ENCODE measurements at places on chromosomes 11 and 22.

DNA sequence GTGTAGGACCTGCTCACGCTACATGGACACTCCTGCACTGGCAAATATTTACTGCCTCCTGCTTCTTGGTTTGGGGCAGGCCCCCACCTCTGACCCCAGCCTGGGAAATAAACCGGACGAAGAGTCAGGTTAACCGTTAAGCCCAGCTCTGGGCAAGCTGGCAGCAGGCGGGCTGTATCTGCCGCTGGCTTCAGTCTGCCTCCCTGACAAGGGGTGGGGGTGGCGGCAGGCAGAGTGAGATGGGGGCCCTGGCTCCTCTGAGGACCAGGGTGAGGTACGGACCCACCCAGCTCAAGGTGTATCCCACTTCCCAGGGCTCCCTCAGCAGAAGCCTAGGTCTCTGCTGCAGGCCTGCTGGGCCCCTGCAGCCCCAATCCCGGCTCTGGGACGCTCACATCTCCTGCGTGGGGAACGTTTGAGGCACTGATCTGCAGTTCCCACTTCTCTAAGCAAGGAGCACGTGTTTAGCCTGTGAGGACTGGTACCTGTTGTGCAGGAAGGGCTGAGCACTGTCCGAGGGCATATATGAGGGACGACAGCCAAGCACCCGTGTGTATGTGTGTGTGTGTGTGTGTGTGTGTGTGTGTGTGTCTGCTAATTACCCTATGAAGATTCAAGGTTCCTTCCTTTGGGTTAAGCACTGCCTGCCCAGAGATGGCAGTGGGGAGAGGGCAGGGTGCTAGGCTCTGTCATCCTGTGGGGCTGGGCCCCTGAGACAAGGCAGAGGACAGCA is 1.1 kb upstream of the LRRC75B start:
- DNase-seq = no peak

DNA sequence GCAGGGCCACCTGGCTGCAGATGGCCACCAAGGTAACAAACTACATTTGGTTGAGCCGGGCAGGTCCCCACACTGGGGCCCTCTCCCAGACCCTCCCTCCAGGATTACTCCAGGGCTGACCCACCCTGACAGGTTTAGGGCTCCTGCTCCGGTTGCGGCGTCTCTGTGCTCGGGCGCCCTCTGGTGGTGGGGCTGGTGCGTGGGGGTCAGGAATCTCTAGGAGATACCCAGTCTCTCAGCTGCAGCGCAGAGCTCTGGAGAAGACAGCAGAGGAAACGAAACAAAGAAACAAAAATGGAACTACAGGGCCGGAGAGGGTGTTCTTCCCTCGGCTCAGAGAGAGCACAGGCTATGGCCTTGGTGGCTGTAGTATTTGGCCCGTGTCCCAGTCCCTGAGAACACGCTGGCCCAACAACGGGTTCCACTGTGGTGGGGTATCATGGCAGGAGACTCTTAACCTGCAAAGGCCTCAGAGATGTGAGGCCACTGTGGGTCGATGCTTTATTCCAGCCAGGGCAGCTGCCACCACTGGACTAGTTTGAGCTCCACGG is 2.4 kb downstream of the C11orf96 start:
- DNase-seq = no peak

DNA sequence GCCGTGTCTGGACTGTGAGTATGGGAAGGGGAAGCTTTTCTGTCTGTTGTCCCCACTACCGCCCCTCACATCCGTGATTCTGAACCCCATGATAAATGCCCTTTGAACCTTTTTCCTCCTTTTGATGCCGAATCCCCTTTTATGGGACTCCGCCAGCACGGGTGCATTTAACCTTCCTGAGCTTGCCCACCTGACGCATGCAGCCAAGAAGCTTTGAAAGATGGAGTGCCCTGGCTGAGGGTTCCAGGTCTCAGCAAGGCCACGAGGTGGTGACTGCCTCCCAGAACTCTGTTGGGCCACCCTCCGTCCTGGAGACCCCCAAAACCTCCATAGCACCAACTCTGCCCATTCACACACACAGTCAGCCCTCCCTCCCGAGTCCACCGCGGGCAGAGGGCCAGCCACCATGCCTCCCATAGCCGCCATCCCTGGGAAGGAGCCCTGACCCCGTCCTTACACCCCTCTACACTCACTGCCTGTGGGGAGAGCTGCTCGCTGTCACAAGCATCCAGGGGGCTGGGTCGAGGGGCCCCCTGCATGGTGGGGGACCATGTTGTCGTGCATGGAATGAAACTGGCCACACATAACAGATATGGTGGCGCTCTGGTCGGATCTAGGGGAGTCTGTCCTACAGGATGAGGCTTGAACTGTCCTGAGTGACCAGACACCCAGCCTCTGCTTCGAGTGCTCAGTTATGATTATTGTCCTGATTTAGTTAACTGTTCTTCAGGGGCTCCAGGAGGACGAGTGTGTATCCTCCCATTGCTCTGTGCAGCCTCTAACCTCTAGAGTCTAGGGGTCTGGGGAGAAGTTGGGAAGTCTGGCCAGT is 822 bp upstream of the COMT start:
- DNase-seq = no peak

DNA sequence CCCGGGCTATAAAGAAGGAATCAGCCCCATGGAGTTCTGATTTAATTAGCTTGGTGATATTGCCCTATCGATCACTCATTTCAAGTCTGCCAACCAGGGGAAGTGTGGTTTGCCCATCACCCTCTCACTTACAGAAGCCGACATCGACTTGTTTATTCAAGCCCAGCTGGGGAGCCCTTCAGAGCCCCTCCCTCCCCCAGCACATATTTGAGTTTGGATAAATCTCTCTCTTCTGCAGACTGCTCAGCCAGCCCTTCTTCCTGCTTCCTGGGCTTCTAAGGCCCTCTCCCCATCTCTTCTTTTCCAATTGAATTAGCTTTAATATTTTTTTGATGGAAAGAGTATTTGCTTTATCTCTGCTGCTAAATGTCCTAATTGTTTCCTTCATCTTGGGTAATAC is 299.0 kb downstream of the MIAT start:
- DNase-seq = no peak

- no peak for DNase-seq
Observed at GRCh38 chr11:71180694-71181470, 71.5 kb downstream of the SHANK2 start.

DNA sequence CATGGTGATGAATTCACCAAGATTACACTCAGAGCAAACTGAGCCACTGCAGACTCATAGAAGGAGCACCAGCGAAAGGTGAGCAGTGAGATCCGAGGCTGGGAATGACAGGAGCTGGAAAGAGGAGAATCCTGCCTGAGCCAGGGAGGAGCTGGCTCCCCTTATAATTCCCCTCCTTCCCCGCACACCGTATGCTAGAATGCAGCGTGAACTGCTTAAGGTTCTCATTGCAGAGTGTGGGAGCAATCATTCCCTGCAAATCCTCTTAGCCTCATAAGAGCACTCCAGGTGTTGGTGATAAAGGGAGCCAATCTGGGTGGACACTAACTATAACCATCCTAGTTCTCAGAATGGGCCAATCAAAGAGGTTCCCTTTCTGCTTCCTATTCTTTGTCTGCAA is 127.6 kb upstream of the TEAD1 start:
- no peak for DNase-seq

DNA sequence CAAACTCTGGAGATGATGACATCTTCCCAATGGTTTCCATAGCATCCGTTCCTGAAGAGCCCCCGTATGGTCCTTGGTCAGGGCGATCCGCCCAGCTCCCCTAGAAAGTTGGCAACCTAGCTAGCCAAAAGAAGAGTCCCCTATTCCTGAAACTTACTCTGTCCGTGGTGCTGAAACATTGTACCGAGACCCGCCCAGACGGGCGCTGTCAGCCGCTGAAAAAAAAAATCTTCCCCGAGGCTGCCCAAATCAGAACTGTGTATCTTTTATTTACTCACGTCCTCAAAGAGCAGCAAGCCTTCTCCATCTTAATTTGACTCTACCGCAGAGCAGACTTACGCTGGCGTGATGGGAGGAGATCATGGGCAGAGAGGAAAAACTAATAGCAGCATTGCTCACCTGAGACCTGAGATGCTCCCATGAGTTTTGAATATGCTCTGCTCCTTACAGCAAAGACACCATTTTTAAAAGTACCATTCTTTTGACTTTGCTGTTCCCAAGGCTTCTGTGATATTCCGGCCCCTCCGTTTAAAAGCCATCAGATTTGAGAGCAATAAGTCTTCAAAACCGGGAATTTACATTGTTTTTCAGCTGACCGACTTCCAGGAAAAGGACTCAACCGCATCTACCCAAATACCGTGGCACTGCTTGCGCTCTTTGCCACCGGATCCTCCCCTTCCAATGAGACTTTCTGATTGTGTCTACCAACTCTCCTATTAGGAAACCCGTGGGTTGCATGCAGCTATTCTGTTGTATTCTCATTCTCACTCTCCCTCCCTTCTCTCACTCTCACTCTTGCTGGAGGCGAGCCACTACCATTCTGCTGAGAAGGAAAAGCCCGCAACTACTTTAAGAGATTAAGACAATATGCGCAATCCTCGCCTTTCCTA is at the start of gene SLC17A6:
Gene SLC17A6, plus strand, starts transcription at position 786 of the 890 bp plus-strand sequence. CDS start 153 bp downstream, outside the sequence.
- DNase-seq = peak; percentile 3

DNA sequence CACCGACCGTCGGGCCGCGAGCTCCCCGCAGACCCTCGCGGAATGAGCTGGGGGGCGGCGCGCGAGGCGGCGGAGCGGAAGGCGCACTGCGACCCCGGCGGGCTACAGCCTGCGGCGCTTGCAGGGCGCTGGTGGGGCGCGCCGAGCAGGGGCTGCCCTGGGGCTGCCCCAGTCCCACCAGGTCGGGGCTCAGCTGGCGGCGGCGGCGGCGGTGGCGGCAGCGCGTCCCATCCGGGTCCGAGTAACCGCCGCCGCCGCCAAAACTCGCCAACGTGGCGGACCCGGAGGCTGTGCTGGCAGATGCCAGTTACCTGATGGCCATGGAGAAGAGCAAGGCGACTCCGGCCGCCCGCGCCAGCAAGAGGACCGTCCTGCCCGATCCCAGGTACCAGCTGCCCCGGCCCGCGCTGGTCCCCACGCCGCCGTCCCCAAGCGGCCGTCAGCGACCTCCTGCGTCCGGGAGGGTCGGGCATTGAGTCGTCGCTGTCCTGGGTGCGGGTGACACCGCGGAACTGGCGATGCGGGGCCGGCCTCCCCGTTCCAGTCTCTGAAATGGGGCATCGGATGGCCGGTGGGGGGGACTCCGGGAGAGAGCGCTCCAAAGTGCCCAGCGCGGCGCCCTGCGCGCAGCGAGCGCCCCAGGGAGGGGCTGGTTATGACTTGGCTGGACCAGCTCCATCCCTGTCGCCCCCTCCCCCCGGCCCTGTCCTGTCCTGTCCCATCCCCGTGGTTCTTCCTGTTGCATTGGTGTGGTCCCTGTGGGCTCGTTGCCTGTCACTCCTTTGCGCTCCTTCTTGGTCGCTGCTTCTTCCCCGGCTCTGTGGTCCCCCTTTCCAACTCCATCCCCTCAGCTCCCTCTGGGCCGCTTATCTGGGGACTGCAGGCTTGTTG is 63.5 kb downstream of the CRYBB2 start:
- DNase-seq = no peak

DNA sequence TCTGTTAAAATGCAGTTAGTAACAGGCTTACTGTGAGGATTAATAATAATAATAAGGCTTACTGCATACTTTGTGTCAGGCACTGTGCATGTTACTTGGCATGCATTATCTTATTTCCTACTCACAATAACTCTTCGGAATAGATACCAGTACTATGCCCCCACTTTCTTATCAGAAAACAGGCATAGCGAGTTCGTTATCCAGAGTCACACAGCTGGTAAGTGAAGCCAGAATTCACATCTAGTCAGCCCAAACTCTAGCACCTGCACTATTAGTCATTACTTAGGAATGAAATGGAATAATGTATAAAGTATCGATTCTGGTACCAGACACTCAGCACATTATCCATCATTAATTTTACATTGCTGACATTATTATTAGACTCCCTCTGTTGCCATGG is 155.7 kb upstream of the BLID start:
- no peak for DNase-seq

DNA sequence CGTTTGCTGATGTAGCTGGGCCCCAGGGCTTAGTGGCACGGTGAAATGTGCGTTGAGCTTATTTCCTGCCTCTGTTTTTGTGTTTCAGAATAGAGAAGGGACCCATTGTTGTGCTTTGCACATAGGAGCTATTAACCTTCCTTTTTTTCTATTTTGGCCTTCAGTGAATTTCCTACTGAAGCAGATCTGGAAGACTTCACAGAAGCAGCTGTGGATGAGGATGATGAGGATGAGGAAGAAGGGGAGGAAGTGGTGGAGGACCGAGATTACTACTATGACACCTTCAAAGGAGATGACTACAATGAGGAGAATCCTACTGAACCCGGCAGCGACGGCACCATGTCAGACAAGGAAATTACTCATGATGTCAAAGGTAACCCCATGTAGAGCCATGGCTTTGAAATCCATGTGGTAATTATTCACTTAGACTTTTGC is 37.4 kb upstream of the ST14 start:
- DNase-seq = no peak

DNA sequence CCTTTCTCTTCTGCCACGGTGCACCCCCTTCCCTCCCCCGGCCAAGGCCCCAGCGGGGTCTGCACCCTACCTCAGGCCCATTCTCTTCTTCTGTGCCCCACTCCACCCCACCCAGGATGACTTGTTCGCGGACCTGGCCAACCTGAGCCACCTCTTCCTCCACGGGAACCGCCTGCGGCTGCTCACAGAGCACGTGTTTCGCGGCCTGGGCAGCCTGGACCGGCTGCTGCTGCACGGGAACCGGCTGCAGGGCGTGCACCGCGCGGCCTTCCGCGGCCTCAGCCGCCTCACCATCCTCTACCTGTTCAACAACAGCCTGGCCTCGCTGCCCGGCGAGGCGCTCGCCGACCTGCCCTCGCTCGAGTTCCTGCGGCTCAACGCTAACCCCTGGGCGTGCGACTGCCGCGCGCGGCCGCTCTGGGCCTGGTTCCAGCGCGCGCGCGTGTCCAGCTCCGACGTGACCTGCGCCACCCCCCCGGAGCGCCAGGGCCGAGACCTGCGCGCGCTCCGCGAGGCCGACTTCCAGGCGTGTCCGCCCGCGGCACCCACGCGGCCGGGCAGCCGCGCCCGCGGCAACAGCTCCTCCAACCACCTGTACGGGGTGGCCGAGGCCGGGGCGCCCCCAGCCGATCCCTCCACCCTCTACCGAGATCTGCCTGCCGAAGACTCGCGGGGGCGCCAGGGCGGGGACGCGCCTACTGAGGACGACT is 15.9 kb downstream of the RTN4RL2 start:
- no peak for DNase-seq

- no peak for DNase-seq
Observed at GRCh38 chr11:71119656-71120269, 132.6 kb downstream of the SHANK2 start.

DNA sequence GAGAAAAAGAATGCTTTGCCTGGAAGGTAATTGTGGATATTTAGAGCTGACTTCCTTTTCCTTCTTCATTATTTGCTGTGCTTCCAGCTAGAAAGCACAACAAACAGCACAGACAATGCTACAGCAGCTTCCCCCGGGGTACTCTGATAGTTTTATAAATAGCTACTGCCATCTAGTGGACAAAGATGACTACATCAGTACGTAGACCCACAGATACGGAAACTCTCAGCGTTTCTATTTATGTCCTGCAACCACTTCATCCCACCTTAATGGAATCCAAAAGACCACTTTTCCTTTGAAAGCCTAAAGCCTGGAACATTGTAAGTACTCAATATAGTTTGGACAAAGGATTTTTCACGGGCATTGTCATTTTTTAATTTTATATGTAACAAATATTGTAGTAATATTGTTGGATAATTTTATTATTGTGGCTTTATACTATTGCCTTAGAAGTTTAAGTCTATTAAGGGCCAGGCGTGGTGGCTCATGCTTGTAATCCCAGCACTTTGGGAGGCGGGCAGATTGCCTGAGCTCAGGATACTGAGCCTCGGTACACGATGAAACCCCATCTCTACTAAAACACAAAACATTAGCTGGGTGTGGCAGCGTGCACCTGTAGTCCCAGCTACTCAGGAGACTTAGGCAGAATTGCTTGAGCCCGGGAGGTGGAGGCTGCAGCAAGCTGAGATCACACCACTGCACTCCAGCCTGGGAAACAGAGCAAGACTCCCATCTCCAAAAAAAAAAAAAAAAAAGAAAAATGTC is 7.5 kb downstream of the HSPA8 start:
- DNase-seq = peak; percentile 73

Data from amniotic stem cell (primary cell).